CD4-positive, alpha-beta T cell (primary cell): ENCODE measurements at places on chromosomes 11 and 22. TPM values are rescaled to one million over a fixed set of nuclear protein-coding genes. Genes with fewer than 3 reads are reported as not detected.

- DNase-seq: no peak
Measured at GRCh38 chr11:100403816-100404215, 283.3 kb upstream of the ARHGAP42 start.

DNA sequence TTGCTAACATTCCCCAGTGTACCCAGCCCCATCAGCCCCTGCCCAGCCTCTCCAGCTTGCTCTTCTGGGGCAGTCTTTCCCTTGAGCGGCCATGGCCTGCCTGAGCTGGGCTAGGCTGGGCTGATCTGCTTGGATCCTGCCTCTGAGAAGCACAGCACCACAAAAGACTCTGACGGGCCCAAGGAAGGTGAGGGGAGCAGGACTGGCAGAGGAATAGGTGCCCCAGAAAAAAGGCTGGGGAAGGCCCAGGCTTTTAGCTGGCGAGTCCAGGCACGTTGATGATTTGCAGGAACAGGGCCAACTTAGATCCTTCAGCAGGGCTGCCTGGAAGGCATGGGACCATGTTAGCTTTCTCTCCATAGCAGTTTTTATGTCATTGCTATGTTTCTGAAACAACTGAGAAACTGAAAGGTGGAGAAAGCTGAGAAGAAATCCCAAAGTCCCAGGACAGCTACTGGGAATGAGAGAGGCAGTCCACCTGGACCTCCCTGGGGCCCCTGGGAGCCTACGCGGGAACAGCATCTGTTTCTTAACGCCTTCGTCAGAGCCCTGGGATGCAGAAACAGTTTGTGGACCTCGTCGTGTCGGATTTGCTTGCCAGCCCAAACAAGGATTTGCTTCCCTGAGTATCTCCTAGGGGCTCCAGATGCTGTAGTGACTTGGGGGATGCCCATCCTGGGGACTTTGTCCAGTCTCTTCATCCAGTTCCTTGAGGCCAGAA, 24.4 kb upstream of the FXYD6 start:
- no peak for DNase-seq

DNA sequence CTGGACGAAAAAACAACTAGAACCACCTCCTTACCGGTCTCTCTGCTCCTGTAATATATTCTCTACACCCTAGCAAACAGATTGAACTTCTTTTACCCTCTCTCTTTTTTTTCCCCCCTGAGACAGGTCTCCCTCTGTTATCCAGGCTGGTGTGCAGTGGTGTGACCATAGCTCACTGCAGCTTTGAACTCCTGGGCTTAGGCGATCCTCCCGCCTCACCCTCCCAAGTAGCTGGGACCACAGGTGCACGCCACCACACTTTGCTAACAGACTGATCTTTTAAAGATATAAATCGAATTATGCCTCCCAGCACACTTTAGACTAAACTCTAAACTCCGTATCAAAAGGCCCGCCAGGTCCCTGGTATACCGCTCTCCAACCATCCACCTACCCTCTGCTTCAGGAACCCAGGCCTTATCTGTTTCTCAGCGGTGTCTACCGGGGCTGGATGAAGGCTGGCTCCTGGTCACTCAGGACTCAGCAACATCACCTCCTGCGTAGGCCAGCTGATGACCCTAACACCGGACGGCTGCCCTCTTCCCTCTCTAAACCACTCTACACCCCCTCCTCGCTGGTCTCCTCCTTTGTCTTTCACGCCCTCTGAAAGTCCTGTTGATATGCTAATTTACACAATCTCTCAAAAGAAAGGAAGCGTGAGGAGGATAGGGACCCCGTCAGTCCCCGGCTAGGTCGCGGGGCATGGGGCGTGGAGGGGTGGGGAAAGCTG, 745 bp downstream of the C22orf39 start:
- no peak for DNase-seq

The GAB4 gene
- total RNA-seq: not detected
